CD4-positive, alpha-beta T cell treated with Interleukin-10 for 1 hour (primary cell): ENCODE measurements at places on chromosomes 6 and 20.

DNA sequence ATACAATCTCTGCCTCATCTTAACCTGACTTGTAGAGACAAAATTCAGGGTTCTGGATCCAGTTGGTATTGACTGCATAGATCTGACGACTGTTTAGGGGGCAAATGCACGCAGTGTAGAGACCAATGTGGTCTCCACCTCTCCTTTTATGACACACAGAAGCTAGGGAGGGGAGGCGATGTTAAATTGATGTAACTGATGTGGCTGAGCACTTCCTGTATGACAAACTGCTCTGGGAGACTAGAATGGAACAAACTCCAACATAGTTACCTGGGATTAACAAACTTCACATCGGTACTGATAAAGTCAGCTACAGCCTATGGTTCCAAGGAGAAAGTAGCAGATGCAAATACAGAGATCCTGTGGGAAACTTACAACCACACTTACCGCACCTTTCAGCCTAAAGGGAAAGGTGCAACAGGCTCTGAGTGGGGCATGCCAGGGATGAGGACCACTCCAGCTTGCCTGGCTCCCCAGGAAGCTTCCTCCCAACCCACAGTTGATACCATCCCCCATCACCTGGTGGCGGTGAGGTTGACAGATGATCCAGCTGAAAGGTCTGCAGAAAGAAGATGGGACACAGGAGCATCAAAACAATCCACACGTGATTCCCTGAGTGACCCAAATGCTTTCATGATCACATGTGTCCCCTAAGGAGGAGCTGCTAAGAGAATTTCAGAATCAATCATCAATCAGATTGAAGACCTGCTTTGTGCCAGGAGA, 60.6 kb upstream of the MRPS10 start:
- peak; percentile 28 for DNase-seq

DNA sequence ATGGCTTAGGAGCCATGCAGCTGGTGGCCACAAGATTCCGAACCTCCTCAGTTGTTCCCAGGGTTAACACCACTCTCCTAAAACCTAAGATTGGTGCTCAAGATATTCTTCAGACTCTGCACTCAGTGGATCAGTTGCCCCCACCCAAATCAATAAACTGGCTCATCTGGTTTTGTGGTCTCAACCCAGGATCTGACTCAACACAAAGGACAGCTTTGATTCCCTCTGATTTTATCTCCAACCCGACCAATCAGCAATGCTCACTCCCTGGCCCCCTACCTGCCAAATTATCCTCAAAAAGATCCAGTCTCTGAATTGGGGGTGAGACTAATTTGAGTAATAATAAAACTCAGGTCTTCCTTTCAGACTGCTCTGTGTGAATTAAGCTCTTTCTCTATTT, 137.5 kb downstream of the EYS start:
- DNase-seq = no peak

GRCh38 chr6:1610497-1611321, 994 bp downstream of the FOXC1 start:
- DNase-seq = no peak

DNA sequence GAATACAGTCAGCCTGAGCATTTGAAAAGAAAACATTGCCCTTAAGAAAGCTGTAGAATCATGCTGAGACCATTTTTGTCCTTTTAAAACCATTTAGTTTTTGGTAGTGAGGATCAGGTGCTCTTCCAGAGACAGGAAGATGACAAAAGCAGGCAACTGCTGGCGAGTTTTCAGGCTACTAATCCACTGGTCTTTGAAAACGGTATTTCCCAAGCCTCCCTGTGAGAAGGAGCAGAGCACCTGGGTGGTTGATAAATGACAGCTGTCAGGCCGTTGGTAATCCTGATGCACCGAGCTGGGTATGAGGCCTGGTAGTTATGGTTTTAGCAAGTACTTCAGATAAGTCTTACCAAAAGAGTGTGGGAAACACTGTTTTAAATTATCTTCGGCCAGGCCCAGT, 10.1 kb upstream of the SEC63 start:
- no peak for DNase-seq

- DNase-seq = no peak
Measured at GRCh38 chr20:58756450-58756775, 63.8 kb downstream of the NPEPL1 start.

DNA sequence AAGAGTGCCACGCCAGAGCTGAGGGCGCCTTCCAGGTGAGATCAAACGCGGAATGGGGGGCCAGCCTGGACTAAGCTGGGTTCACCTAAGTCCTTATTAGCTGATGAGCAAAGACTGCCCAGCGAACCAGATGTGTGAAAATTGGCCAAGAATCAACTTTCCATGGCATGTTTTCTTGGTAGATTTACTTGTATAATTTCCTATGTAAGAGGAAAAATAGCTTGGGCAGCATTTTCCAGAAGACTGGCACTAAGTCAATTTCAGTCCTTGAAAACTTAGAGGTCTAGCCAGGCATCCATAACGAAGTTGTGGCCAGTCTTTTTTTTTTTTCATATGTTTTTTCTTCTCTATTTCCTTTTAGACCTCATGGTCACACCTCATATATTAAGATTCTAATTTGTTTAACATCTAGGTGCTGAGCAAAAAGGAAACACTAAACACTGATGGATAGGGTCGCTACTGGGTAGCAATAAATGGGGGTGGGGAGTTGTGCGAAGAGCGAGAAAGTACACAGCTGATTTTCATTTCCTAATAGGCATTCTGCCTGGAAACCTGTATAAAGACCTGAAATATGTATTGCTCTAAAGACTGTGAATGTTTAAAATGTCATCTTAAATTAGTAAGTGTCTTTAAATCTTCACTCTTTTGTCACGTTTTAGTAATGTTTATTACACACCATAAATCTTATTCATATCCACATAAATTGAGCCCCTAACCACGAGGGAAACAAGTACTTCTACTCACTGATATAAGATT, 188.8 kb downstream of the CD83 start:
- no peak for DNase-seq

DNA sequence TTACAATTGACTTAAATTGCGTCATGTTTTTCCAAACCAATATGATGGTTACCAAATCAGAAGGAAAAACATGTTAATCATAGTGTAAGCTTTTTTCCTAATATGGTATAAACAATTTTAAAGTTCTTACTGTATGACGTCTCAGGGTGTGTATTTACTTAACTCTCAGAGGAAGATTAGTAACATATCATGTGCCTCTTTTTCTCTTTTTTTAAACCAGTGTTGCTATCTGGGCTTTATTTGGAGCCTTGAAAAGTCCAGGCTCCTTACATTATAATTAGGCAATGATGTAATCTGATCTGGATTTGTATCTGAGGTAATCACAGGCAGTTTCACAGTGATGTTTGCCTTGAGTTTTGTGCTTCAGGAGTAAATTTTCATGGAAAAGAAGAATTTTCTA, 20.4 kb upstream of the RAB23 start:
- DNase-seq = no peak

DNA sequence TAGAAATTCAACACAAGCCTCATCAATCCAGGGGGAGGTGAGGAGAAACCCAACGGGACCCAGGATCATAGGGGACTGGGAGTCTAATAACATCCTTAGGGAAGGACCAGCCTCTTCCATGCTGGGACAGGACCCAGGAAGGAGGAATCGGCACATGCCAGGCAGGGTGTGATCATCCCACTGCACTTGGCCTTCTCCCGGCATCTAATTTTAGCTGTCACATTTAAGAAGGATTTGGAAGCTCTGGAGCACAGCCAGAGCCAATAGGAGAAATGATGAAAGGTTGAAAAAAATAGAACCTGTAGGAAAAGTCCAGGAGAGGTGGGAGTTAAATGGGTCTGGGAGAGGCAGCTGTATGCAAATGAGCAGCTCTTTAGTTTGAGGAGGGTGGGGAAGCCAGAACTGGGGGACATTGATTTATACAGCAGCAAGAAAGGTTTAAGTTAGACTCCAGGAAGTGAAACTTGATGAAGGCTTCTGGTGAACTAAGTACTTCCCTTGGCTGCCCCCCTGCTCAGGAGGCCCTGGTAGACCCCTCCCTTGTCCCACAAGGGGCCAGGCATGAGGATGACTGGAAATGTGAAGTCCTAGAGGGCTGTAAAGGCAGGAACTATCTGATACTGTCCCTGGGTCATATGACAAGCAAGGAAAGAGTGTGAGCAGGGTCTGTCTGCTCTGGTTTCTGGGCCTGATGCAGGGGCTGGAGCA, 260.3 kb downstream of the LRFN2 start:
- no peak for DNase-seq

DNA sequence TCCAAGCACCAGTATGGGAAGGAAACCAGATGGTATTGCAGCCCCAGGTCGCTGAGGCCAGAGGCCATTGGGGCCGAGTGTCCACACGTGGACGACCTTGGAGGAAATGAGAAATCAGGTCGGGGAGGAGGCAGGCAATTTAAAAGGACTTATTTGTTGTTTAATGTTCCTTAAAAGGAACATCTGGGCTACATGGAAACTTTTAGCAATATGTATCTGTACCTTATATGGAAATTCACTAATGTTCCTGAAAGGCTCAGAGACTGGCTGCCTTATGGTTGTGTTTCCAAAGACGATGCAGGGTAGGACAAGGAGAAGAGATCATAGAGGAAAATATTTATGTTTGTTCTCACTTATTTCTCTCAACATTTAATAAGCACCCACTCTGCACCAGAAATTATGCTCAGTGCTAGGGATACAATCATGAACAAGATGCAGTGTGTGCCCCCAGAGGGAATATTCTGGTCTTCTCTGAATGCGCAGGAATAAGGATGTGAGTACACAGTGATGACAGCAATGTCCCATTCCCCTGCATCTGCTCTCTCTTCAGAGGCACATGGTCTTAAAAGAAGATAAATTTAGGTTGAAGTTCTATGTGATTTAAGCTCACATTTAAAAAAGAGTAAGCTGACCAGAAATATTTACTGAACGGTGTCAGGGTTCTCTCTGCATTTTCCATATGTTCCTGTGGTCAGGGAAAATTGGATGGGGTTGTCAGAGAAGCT, 3.4 kb downstream of the BNIP5 start:
- DNase-seq = no peak

DNA sequence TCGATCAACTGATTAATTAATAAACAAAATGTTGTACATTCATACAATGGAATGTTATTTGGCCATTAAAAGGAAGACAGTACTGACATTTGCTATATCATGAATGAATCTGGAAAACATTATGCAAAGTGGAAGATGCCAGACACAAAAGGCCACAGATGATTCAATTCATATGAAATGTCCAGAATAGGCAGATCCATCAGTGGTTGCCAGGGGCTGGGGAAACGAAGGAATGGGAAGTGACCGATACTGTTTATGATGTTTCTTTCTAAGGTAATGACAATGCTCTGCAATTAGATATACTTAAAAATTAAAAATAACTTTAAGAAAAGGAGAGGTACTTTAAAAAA, 37.2 kb downstream of the ELOVL5 start:
- DNase-seq = no peak

GRCh38 chr20:12875510-12875909, 133.3 kb upstream of the SPTLC3 start:
- DNase-seq = no peak

DNA sequence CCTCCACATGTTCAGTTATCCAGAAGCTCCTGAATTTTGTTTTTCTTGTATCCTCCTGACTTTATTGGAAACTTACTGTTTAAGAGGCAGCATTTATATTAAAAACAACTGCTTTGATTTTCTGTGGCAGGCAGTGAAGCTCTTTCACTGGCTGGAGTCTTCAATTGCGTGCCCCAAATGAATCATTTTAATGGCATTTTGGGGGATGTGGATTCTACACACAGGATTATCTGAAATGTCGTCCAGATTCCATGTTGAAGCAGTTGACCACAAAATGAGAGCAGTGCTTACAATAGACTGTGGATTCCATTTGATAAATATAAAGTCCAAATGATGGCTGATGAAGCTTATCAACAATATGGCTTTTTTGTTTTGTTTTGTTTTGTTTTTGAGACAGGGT, 41.0 kb upstream of the HIVEP1 start:
- DNase-seq = no peak

DNA sequence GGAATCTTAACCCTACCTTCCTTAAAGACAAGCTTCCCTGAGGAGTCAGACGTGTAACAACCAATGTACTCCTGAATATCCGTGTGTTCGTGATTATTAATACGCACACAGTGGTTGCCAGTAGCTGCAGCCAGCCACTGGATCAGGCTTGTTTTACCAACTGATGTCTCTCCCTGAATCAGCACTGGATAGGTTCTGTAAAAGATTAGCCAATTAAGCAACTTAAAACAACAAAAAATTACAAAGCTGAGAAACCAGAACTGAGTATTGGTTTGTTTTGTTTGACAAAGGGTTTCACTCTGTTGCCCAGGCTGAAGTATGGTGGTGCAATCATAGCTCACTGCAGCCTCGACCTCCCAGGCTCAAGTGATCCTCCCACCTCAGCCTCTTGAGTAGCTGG, 69.3 kb downstream of the MDN1 start:
- no peak for DNase-seq

DNA sequence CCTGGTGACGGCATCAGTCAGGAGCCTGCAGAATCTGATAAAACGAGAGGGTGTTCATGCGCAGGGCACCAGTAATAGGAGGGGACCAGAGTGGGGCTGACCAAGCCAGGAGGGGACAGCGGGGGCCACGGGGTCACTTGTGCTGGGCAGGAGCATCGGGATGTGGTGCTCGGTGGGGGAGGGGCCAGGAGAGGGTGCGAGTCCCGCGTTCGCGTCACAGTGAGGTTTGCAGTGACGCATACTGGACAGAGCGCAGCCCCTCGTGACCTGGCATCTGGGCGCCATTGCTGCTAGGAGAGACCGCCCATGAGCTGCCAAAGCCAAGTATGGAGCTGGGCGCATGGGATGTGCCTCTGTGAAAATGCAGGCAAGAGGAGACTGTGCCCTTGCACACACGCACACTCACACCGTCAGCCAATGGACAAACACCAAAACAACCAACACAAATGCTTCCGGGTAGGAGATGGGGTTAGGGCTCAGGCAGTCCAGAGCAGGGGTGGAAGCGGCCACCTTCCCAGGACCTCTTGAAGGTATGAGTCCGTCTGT, 13.9 kb upstream of the MTG2 start:
- DNase-seq = no peak

GRCh38 chr6:99603421-99604165, 3.0 kb upstream of the PRDM13 start:
- no peak for DNase-seq

DNA sequence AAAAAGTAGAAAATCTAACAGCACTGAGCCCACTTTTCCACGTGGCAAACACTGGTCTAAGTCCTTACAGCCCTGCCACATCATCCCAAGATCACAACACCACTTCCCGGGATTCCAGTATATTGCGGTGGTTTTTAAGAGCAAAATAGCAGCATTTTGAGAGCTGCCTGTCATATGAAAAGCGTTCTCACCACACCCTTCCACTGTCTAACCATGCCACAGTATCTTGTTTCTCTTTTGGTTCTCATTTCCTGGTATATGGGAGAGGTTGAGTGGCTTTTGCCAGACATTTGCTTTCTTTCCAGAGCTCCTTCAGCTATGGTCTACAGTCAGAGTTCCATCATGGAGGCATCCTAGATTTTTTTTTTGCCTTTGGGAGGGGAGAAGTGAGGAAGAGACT, 243.0 kb downstream of the TSHZ2 start:
- DNase-seq = peak; percentile 27

- no peak for DNase-seq
Measured at GRCh38 chr6:140276133-140276532, 901.7 kb upstream of the CITED2 start.

- no peak for DNase-seq
Measured at GRCh38 chr6:31782126-31782855, 5.2 kb upstream of the VWA7 start.
